ENCODE measurements at places on chromosomes 6 and 20. TPM values are rescaled to one million over a fixed set of nuclear protein-coding genes. Genes with fewer than 3 reads are reported as not detected.

DNA sequence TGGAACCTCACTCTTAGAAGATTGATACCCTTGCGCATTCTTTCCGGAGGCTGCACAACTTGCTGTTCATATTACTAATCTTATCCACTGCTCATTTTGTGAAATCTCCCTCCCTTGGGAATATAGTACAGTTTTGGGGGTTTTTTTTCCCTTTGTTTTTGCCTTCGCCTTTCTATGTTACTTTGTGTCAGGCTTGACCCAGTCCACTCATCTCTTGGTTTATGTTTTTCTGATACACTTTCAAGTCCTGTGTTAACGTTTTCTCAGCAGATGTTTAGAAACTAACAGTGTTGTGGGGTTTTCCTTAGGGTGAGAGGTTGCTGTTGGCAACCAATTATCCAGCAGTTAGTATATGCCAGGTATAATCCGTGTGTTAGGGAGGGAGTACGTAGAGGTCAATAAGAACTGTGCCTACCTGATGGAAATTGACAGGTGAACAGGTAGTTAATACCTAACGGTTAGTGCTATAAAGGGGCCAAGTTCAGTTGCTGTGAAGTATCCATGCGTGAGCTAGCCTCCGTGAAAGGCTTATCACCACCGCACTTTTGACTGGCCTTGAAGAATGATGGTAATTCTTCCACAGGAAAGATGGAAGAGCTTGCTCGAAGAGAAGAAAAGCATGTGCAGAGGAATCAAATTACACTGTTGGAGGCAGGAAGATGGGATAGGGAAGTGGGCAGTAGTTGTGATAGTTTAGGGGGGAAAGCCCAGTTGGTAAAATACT lies 1.4 kb downstream of the NFYA start:
- H3K4me3 ChIP-seq, result peak overlapping the region; percentile 87
- H3K27me3 ChIP-seq, result no peaks in the 10 kb centered on the region
- peak; percentile 85 for DNase-seq
- H3K4me1 ChIP-seq, result peaks cover 21% of the 10 kb centered on the region
- H3K27ac ChIP-seq, result peak overlapping the region; percentile 92
- no peaks in the 10 kb centered on the region for H3K36me3 ChIP-seq

The DEFB124 gene
- total RNA-seq, result not detected

- H3K4me3 ChIP-seq, result no peak overlapping the region
- H3K36me3 ChIP-seq, result no peaks in the 10 kb centered on the region
- no peaks in the 10 kb centered on the region for H3K4me1 ChIP-seq
These were observed 236.1 kb downstream of the BMP2 start for GRCh38 chr20:7003598-7003997.

The TMEM244 gene
- not detected for total RNA-seq

DNA sequence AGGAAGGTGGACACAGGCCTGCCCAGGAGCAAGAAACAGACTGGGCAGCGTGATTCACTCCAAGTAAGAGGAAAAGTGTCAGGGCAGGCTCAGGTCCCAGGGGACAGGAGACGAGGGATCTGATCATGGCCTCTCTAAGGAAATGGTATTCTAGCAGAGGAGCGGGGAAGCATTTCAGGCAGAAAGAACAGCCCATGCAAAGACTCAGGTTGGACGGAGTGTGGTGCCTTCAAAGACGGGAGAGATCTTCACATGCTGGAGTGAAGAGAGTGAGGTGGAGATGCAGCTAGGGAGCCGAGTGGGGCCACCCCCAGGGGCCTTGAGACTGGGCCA lies 161.1 kb downstream of the SYCP2 start:
- H3K27me3 ChIP-seq, result no peaks in the 10 kb centered on the region
- H3K27ac ChIP-seq, result no peak overlapping the region
- no peaks in the 10 kb centered on the region for H3K36me3 ChIP-seq
- H3K4me3 ChIP-seq, result no peak overlapping the region

- no peak overlapping the region for H3K27ac ChIP-seq
- DNase-seq, result peak; percentile 69
- no peak overlapping the region for H3K4me3 ChIP-seq
- H3K4me1 ChIP-seq, result peaks cover 13% of the 10 kb centered on the region
- H3K27me3 ChIP-seq, result no peaks in the 10 kb centered on the region
These were observed 52.9 kb upstream of the MLN start for GRCh38 chr6:33856655-33857054.

The HS3ST5 gene
- total RNA-seq, result not detected

DNA sequence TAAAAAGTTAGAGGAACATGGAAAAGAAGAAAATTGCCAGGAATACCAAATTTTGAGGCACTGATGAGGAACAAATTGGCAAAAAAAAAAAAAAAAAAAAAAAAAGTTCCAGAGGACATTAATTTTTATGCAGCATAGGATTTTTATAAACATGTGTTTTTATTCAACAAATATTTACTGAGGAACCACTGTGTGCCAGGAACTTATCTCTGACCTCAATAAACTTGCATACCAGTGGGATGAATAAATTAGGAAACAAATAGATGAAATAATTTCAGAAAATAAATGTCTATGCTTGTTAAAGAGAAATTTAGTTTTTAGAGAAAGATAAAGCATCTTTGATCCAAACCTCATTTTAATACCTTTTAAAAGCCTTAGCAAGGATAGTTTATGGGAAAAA lies 175.1 kb downstream of the PDE10A start:
- H3K27me3 ChIP-seq, result no peaks in the 10 kb centered on the region
- H3K36me3 ChIP-seq, result no peaks in the 10 kb centered on the region
- H3K4me3 ChIP-seq, result no peak overlapping the region

DNA sequence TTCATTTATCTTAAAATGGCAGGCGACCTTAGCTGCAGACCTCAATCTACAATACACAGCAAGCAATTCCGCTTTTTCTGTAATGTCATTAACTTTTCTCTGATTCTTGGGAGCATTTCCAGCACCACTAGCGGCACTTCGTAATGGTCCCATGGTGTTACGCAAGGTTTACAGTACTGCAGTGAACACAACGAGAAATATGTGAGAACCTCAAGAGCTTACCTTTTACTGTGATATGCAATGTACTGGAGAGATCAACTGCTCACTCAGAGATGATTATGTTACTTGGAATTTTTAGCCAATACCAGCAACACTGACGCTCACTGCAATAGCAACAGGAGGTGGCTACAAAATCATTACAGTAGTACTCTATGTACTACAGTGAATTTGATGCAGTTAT lies 2.8 kb upstream of the CEP43 start:
- H3K36me3 ChIP-seq, result no peaks in the 10 kb centered on the region
- DNase-seq, result no peak
- H3K4me3 ChIP-seq, result no peak overlapping the region
- no peaks in the 10 kb centered on the region for H3K27me3 ChIP-seq

DNA sequence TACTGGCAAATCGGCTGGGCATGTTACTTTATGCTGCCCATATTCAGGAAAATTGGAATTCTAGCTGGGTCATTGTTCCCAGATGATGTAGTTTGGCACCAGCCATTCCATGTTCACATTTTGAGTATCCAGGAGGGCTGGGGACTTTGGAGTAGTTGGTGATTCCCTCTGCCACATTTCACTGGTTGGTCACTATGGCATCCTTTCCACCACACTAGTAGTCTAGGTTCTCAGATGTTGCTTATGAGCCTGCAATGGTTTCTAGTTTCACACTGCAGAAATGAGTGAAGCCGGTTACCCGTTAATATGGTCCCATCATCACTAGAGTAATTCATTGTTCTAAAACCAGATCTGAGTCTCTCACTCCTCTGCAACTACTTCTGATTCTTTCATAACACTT lies 4.6 kb downstream of the PTPN1 start:
- H3K36me3 ChIP-seq, result no peaks in the 10 kb centered on the region
- no peak for DNase-seq
- H3K27ac ChIP-seq, result peak overlapping the region; percentile 73
- H3K27me3 ChIP-seq, result no peaks in the 10 kb centered on the region

DNA sequence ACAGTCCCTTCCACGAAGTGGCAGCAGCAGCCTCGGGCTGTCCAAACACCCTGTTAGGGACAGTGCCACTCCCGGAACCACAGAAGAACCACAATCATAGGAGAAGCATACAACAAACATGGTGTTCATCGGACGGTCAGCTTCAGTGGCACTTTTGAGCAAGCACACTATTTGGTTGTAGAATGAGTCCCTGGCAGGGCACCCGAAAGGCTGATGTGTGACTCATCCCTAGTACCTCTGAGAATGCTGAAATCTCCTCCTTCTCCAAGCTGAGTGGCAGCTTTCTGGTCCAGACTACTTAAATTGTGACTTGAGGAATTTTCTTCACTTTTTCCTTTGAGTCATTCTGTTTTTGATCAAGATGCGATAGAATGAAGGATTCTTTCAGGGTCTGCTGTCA lies 282.5 kb downstream of the ESR1 start:
- no peaks in the 10 kb centered on the region for H3K36me3 ChIP-seq
- H3K27me3 ChIP-seq, result no peaks in the 10 kb centered on the region
- no peak overlapping the region for H3K4me3 ChIP-seq
- no peak for DNase-seq
- H3K4me1 ChIP-seq, result peaks cover 28% of the 10 kb centered on the region

DNA sequence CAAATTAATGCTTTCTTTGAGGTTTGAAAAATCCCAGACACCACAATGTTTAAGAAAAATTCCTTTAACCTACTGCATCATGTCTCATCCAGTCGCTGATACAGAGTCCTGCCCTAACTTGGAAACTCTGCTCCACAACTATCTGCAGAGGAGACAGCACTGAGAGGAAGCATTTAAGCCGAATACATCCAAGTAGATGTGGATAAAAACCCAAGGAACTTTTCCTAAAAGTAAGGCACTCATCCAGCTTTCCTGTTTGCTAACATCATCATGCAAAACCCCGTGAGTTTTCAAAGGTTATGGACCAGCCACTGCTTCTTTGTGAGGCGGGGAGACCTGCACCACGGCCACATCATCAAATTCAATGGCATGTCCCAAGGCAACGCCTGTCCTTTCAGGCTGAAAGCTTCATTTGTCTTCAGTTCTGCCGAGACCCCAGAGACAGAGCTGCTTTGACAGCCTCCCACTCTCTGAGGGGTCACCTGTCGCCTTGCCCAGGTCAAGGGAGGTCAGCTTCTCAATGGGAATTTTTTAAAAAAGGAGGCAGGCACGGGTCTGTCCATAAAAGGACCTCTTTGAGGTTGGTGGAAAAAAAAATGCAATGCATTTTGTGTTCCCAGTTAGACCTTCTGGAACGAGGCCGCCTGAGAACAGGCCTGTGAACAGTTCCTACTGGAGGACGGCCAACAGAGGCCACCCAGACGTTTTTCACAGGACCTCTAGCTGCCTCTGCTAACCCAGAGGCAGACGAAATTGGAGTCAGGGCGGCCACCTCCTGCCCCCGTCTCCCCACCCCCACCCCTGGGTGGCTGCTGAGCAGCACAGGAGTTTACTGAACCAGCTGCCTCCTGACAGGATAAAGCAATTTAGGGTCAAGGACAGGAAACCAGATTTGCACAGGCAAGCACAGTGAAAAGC lies 142.5 kb upstream of the HDDC2 start:
- no peaks in the 10 kb centered on the region for H3K36me3 ChIP-seq
- no peak overlapping the region for H3K27ac ChIP-seq
- H3K4me3 ChIP-seq, result no peak overlapping the region
- peaks cover 2% of the 10 kb centered on the region for H3K4me1 ChIP-seq
- peak; percentile 26 for DNase-seq
- no peaks in the 10 kb centered on the region for H3K27me3 ChIP-seq

- no peaks in the 10 kb centered on the region for H3K27me3 ChIP-seq
- peaks cover 17% of the 10 kb centered on the region for H3K4me1 ChIP-seq
- no peak overlapping the region for H3K4me3 ChIP-seq
- DNase-seq, result no peak
These were observed 33.0 kb upstream of the SPDEF start for GRCh38 chr6:34589140-34589539.

The FOXS1 gene
- total RNA-seq, result 0.36 TPM

The ETV7 gene
- total RNA-seq, result 3.5 TPM

DNA sequence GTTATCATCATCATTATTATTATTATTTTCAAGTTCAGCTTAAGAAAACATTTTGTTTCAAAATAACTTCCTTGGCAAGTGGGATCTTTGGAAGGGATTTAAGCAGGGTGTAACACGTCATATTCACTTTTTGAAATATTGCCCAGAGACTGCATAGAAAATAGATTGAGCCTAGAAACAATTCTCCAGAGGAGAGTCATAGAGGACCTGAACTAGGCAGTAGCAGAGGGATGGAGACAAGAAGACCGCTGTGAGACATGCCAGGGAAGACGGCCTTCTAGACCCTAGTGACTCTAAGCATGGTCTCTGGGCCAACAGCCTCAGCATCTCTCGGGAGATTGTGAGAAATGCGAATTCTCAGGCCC lies 55.5 kb downstream of the EDN1 start:
- H3K36me3 ChIP-seq, result no peaks in the 10 kb centered on the region
- peaks cover 27% of the 10 kb centered on the region for H3K4me1 ChIP-seq
- H3K27ac ChIP-seq, result no peak overlapping the region

DNA sequence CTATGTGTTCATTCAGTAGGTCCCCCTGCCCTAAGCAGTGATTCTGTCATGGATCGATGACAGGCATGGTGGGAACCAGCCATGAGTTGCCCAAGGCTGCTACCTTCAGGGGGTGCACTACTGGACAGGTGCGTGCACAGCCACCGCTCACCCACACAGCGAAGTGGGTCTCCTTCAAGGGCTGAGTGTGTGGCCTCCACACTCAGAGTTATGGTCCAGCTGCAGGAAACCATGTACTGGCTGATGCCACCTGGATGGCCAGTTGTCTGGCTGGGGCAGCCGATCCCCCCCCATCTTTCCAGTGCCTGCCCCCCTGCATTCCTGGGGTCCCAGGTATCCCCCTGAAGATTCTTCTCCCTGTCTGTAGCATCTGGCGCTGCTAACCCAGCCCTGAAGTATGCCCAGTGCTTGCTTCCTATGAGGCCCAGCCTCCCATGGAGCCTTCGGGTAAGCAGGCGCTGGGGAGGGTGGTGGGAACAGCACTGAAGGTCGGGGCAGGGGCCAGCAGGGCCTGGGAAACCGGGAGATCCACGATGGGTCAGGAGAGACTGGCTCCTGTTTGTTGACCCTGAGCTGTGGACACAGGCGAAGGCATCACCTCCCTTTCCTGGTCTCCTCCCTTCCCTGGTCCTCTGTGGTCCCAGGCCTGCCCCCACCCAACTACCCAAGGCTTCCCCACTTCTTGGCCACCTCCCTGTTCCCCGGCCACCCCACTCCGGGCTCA lies 106.0 kb downstream of the VEGFA start:
- peaks cover 7% of the 10 kb centered on the region for H3K4me1 ChIP-seq
- H3K27ac ChIP-seq, result no peak overlapping the region
- no peak overlapping the region for H3K4me3 ChIP-seq
- H3K27me3 ChIP-seq, result no peaks in the 10 kb centered on the region

GRCh38 chr6:41427642-41428335 lies 92.4 kb downstream of the NCR2 start:
- no peaks in the 10 kb centered on the region for H3K36me3 ChIP-seq
- no peak overlapping the region for H3K27ac ChIP-seq
- H3K4me3 ChIP-seq, result peak overlapping the region; percentile 52
- peaks cover 27% of the 10 kb centered on the region for H3K4me1 ChIP-seq

Measured in osteoblast (primary cell).